ENCODE measurements at places on chromosomes 2 and 18.

GRCh38 chr2:39513641-39514094 is 76.6 kb upstream of the MAP4K3 start:
- DNase-seq: peak; percentile 98

DNA sequence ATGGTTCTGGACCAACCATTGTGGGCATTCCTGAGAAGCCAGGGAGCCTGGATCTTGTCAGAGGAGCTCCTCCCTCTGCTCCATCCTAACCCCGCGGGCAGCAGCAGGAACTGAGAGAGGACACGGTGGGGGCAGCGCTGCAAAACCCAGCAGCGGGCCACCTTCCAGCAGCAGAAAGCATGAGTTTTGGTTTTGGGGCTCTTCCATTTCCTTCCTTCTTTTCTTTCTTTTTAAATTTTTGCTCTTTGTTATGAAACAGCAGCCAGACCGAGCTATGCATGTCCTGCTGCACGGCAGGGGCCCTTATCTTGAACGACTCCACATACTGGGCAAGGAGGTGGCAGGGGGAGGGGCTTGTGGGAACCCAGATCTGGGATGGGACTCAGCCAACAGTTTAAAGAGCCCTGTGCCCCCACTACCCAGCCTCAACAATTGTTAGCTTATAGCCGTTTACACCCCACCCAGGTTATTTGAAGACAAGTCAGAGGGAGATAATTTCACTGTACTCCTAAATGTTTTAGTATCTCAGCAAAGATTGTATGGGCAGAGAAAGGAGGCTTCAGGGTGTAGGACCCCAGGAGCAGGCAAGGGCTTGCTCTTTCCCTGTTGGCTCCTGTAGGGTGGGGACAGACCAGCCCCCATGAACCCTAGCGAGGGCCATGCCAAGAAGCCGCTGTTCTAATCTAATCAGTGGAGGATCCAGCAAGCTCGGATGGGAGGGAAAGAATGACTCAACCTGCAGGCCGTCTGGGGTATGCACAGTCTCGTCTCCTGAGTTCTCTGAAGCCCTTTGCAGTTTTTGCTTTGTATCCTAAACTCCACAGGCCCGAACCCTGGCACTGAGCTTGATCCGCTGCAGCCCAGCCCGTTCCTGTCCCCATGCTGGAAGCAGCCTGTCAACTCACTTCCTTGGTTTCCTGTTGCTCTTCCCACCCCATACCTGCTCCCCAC is 75.3 kb downstream of the LRRFIP1 start:
- peak; percentile 72 for DNase-seq

DNA sequence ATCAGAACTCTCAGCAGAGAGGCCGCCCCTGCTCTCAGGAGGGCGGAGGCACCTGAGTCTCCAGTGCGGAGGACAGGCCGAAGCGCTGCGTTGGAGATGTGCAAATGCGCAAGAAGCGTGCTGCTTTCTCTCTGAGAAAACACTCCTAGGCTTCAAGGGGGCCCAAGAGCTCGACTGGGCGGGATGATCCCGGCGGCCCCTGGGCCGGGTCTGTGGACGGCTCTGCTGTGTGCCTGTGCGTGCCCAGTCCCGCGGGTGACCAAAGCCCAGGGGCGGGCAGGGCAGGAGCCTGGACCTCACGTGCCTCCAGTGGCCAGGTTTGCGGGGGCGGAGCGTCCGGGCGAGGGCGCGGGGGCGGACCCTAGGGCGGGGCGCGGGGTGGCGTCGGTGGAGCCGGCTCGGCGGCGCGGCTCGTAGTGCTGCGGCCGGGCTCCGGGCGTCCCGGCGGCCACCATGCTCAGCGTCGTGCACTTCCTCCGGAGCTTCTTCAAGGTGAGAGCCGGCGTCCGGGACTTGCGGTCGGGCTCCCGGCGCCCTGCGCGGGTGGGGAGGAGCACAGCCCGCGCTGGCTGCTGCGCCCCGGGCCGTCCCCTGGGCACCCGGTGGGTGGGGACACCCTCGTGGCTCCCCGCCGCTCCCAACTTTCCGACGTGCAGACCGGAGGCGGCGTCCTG is at the start of gene ARHGEF4:
Gene ARHGEF4 (plus strand): TSS at position 414 of the 674 bp plus-strand sequence. CDS start 40 bp downstream, at position 454.
- DNase-seq: peak; percentile 34

DNA sequence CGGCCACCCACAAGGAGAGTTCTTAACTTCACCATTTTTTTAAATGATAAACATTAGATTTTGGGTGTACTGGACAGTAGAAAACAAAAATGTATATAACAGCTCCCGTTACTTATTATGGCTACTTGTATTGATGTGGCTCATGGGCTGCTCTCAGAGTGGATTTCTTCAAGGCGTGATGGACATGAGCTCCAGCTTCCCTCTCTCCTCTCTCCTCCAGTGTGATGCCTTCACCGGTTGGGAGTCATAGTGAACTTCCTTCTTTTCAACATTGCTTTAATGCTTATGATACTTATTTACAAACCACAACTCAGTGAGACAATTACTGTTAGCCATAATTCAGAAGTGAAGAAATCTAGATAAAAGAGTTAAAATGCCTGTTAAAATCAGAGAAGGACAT is 515.2 kb downstream of the RNF144A start:
- DNase-seq: no peak

DNA sequence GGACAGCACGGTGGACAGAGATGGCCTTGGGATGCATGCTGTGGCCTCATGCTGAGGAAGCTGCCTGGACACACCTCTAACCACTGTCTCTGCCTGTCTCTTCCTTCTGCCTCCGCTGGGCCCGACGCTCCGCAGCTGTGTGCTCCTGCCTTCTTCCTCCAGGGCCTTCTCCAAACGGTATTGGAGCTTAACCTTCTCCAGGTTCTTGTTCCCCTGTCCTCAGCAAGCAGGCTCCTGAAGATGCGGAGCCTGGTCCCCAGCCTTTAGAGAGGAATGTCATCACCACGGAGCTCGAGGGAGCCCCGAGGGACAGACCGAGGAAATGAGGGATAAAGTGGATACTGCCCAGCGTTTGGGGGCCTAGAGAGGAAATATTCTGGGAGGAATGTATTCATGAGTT is 155.1 kb downstream of the DYSF start:
- DNase-seq: no peak

GRCh38 chr18:76260941-76261472 is 234.0 kb downstream of the ZNF516 start:
- DNase-seq: no peak

GRCh38 chr2:160941290-160941846 is 218.9 kb upstream of the TANK start:
- DNase-seq: no peak

DNA sequence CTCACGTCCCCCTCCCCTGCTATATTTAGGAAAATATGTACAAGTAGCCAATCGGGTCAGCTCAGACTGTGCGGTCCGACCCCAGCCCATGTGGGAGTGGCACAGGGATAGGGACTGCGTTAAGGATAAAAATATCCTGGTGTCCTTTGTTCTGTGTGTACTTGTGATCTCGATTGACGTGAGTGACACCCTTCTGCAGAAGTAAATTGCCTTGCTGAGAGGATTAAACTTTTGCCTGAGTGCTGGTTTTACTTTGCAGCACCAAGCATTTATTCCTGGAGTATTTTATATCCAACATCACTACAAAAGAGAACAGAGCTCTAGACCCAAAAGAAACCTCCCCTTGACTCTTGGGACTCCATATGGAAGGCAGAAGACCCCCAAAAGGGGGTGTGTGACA is 28.0 kb upstream of the RALBP1 start:
- no peak for DNase-seq

- no peak for DNase-seq
Observed at GRCh38 chr2:156915332-156915731, 342.2 kb upstream of the GALNT5 start.

DNA sequence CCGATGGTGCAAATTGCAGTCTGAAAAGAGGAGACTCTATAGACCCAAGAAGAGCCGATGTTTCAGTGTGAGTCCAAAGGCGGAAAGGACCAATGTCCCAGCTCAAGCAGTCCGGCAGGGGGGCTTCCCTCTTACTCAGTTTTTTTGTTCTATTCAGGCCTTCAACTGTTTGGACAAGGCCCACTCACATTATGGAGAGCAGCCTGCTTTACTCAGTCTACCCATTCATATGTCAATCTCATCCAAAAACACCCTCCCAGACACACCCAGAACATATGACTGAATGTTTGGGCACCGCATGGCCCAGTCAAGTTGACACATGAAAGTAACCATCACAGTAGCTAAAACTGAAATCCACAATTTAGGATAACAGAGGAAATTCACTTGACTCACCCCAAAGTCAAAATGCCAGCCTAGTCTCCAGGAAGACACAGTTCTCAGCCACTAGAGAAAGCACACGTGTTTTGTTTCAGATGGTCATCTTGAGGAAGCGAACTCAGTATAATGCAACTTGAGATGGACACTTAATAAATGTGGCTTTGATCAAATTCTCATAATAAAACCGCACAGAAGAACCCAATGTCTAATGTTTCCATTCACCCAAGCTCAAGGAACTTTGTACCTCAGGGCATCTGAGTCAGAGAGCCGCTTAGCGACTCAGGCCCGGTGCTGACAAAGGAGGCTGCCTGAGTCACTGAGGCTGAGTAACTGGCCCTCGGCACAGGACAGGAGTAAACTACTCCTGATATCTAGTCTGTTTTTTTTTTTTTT is 2.4 kb downstream of the FHL2 start:
- DNase-seq: peak; percentile 100

DNA sequence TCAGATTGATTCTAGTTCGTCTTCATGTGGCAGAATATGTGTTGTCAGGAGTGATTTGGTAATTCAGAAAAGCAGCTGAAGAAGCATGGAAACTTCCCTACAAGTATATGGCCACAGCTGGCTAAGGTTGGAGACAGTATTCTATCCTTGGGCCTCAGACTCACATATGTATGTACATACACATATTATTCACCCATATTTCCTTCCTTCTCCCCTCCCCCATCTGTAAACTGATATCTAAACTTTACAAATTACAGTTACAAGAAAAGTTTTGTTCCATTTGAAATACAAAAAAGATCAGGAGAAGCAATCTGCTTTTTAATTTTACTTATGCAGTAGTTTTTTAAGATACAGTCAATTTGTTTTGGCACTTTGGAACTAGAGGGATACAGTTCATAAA is 3.1 kb downstream of the SP3 start:
- peak; percentile 34 for DNase-seq

- peak; percentile 12 for DNase-seq
Observed at GRCh38 chr2:113407446-113408099, 29.9 kb upstream of the ZNG1B start.

All from EL (cell line).